Tongue (tissue), 3 donors: ENCODE measurements at places on chromosomes 4 and X.

DNA sequence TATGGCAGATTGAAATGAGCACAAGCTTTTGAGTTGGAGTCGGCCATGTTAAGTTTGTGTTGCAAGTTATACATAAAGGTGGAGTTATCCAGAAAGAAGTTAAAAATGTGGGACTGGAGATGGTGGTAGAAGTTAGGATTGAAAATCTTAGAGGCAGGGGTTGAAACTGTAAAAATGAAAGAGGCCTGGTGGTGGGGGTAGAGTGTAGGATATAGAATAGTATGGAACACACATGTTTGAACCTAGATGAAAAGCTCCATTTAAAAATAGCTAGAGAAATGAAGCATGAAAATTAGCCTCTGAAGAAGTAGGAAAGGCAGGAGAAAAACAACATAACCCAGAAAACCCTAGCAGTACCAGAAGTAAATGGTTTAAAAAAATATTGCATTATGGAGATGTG is 131.8 kb upstream of the ENPEP start:
- peak; percentile 37 for DNase-seq

DNA sequence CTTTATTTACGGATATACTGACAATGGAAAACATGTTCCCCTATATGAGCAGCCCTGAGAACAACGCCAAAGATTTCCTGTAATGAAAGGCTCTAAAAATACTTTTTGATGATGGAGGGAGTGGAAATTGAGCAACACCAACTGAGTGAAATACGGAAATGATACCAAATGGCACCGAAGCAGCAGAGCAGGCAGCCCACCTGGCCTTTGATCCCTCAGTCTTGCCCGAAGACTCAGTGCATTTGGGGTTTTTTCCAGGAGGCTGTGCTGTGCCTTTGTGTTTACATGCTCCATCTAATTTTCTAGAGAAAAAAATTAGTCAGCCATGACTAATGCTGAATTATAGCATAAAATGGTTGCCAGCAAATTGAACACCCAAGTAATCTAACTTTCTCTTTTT is 169.9 kb upstream of the RBPJ start:
- DNase-seq, result peak; percentile 27

DNA sequence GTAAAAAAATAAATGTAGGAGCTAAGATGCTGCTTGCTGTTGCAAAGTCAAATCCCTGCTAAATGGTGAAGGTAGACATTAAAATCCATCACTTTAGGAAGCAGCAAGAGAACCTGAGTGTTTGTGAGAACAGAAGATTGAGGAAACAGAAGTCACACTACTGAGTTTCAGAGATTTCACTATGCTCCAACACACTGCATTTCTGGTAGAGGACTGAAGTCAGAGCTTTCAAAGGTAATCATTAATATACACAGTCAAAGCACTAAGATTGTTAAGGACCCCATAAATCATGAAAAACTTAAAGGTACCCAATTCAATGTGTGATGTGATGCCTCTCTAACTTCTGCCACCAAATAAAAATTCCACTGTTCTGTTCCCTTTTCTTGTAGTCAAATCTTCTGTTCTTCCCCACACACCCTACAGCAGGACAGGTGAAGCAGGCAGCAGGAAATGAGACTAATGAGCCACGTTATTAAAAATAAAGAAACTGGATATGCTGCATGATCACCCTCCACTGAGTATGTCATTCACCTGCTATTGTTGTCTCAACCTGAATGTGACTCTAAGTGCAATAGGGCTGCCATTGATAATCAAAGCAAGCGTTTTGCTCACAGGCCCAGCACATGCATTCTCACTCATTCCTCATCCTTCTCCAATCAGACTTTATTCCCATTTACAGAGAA is 28.9 kb upstream of the APELA start:
- DNase-seq, result no peak

- peak; percentile 39 for DNase-seq
Observed at GRCh38 chrX:826448-826847, 195.9 kb downstream of the SHOX start.

GRCh38 chr4:71732706-71733105 is 51.2 kb downstream of the GC start:
- DNase-seq, result peak; percentile 20

DNA sequence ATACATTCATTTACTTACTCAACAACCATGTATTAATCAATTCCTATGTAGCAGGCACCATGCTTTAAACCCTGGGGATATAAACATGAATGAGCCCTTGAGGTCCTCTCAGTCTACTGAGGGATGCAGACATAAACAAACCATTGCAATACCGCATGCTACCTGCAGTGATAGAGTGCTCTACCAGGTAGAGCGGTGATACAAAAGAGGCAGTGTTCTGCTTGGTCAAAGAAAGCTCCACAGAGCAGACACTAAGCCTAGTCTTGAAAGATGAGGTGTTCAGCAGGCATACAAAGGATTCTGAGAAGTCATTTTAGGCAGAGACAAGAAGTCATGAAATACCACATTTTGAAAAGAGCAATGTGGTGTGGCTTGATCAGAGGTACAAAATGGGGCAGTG is 26.9 kb upstream of the AMOT start:
- no peak for DNase-seq

DNA sequence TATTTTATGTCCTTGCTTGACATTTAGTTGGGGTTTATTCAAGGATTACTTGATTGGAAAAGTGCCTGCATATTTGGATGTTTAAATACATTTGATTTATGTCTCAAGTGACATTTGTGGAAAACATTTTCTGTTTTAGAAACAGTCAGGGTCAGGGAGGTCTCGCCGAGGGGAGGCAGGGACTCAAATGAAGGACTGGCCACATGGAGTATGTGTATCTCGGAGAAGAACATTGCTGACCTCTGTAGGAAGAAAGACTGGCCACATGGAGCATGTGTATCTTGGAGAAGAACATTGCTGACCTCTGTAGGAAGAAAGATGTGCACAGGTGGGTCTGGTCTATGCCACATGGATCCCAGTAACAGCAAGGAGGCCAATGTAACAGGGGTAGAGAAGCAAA is 233.6 kb downstream of the TRIML1 start:
- no peak for DNase-seq

GRCh38 chr4:77124576-77124975 is 32.4 kb upstream of the CCNG2 start:
- no peak for DNase-seq
